ENCODE measurements at places on chromosomes 5 and 9.

DNA sequence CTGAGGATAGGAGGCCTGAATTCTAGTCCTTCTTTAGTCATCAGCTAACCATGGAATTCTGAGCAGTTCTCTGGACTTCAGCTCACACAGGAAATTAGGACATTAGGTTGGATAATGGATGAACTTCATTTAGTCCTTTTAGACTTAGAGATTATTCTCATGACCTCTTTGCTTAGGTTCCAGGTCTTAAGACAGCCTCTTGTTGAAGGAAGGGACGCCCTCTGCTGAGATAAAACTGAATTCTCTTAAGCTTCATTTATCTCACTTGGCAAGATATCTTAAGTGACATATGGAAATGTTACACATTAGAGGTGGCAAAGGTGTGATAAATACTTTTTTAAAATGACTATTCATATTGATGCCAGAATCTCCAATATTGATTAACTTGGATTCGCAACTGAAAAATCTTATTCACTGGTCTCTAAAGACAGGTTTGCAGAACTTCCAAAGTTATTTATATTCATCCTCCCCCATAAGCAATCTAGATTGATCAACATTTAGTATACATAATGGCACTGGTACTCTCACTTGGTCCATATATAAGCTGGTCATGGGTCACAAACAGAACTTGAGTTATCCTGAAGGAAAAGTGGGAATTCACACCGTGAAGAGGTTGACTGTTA, 16.9 kb upstream of the ZNF366 start:
- no peak for DNase-seq

DNA sequence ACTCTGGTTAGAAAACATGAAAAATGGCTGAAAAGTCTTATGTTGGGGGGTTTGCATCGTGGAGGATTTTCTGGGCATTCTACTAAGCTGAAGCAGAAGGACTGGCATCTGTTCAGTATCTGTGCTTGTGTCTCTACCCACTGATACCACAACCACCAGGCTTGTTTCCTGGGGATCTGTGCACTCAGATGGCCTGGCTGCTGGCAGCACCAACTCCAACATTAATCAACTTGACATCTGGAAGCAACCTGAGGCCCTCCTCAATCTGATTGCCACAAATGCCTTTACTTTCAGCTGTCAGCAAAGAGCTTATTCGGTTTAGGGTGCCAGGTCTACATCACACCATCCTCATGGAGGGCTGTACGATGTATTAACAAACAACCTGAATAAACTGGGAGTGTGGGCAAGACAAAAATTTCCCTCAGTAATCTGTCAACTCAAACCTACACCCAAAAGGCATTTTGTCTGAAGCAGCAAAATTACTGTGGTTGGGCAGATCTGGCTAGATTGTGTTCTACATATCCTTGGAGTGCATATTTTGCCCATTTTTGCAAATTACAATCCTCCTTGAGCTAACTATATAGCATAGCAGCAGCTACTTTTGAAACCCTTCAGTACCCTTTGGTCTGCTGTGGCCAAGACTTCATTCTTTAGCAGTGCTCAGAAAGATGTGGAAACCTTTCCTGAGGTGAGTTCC, 74.6 kb downstream of the FOXD1 start:
- DNase-seq, result no peak

- no peak for DNase-seq
These were observed 25.9 kb downstream of the SPARC start for GRCh38 chr5:151660616-151661495.

- no peak for DNase-seq
These were observed 34.9 kb downstream of the MTMR12 start for GRCh38 chr5:32277798-32278197.

GRCh38 chr5:90020575-90021538, 388.7 kb downstream of the CETN3 start:
- no peak for DNase-seq

- DNase-seq, result no peak
These were observed 60.8 kb downstream of the PSMB7 start for GRCh38 chr9:124354346-124355038.

GRCh38 chr5:13478831-13479465, 465.5 kb downstream of the DNAH5 start:
- no peak for DNase-seq

DNA sequence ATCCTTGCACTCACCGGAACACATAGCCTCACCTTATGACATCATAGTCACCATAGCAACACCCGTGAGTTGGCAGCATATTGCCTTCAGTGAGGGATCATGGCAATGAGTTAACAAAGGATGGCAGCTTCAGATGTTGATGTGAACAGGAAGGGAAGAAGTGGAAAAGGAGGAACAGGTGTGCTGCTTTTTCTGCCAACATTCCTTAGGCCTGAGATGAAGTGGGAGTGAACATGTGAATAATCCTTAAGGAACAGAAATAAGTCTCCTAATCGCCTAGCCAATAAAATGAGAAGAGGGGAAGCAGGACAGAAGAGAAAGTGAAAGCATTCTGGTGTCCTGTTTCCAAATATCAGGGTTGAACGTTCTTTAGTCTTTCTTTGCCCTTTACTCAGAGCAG, 360.0 kb downstream of the BRINP1 start:
- DNase-seq, result no peak
